Uterus (tissue), 4 donors: ENCODE measurements at places on chromosomes 4 and X.

- H3K36me3 ChIP-seq, result no peaks in the 10 kb centered on the region
- H3K4me3 ChIP-seq, result no peak overlapping the region
- H3K27me3 ChIP-seq, result no peaks in the 10 kb centered on the region
- no peaks in the 10 kb centered on the region for H3K4me1 ChIP-seq
These were observed 8.8 kb upstream of the MND1 start for GRCh38 chr4:153335665-153336064.

DNA sequence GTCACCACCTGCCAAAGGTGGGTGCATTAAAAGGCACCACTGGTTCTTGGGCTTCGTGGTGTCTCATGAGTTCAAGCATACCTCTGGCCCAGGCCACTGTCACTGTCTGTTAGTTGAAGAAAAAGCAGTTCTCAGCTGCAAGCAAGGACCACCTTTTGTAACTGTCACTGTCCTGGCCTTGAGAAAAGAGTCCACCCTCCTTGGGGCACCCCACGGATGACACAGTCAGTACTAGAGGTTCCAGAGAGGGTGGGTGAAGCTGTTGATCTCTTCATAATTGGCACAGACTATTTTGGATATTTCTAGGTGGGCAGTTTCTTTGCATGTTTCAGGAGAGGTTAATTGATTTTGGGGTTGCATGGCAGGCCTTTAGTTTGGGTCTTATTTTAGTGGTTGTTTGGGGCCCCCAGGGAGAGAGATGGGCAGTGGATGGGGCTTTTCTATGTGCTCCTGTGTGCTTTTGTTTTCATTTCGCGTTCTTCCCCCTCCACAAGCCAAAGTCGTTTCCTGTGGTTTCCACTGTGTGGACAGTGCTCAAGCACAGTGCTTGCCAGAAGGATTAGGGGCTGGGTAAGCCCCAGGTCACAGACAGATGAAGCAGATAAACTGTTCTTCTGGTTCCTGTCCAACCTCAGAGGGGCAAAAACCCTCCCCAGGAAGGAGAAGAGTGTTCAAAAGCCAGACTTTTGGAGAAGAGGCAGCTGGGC, 156.2 kb upstream of the PPP1R2C start:
- no peak overlapping the region for H3K27ac ChIP-seq
- DNase-seq, result no peak
- H3K36me3 ChIP-seq, result no peaks in the 10 kb centered on the region

- no peaks in the 10 kb centered on the region for H3K27me3 ChIP-seq
- H3K36me3 ChIP-seq, result no peaks in the 10 kb centered on the region
- H3K4me1 ChIP-seq, result no peaks in the 10 kb centered on the region
- no peak overlapping the region for H3K27ac ChIP-seq
- no peak for DNase-seq
These were observed 29.7 kb downstream of the IL21 start for GRCh38 chr4:122591196-122591595.

- H3K27ac ChIP-seq, result no peak overlapping the region
- H3K4me1 ChIP-seq, result no peaks in the 10 kb centered on the region
- H3K4me3 ChIP-seq, result no peak overlapping the region
- H3K27me3 ChIP-seq, result no peaks in the 10 kb centered on the region
- DNase-seq, result no peak
These were observed 64.5 kb upstream of the STS start for GRCh38 chrX:7083021-7083420.
